ENCODE measurements at places on chromosomes 5 and 9.

- no peak for DNase-seq
These were observed 4.4 kb upstream of the ZNF484 start for GRCh38 chr9:92882276-92882675.

DNA sequence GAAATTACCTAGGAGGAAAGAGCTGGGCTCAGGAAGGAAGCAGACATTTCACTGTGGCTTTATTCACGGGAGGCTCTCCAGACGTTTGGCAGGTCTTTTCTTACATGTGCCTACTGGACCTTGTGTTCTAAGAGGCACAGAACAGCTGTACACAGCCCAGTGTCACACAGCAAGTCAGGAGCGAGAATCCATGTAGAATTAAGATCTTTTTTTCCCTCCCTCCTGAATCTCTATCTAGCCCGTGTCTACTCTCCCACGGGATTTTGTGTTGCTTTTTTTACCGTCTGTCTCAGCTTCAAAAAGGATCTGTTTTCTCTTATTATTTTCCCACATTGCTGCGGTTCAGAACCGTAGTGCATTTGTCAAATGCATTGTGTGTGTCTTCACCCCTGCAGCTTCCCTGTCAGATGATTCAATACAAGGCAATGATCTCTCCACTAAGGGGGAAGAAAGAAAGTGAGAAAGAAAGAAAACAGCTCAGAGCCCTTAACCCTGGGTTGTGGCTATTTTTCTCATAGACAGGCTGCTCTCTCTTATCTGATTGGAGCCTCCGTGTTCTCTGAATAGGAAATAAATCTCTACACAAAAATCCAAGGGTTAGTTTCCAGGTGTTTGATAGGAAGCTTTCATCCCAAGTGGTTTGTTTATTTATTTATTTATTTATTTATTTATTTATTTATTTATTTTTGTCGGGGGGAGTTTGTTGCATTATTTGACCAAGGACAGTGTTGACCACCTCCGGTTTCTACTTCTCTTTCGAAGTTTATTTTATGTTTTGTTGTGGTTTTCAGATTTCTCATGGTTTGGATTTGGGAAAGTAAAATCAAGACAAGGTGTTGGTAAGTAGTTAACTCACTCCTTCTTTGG, 191.0 kb downstream of the NTRK2 start:
- no peak for DNase-seq

DNA sequence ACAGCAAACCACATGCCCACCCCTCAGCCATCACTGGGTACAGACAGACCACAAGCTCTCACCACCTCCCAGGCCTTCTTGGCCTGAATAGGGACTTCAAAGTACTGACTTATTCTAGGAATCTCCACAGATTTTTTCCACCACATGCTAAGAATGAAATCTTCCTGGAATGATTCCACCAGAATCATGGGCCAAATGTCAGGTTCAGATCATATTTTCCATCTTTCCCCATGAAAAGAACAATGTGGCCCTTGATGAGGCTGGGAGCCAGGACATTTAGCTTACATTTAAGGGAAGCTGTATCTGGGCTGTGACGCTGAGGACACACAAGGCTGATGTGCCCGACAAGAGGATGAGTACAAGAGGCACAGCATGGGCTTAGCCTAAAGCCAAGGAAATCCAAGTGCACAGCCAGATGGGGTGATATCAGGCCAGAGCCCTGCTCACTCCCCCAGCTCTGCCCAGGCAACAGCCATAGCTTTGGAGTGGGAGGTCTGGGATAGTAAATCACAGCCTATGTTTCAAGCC, 28.1 kb downstream of the ACSL6 start:
- DNase-seq, result no peak

DNA sequence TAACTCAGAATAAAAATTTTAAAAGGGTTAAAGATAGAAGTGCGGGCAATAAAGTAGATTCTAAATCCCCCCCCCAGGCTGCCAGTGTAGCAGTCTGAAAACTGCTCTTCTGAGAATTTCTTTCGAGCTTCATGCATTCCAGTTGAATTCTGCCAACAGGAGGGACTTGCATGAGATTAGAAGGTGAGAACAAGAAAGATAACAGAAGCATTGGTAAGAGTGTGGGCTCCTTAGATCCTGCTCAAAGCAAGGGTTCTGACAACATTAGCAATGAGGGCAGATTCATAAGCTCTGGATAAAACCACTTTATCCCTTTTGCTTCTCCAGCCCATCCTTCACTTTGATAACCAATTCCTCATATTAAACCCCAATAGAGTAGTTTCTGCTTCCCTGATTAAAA, 235.9 kb upstream of the CDH6 start:
- DNase-seq, result no peak

- DNase-seq, result no peak
These were observed 34.5 kb downstream of the HRH2 start for GRCh38 chr5:175692235-175692995.

Data from T-helper 22 cell (primary cell).